GF-D8 (cell line): ENCODE measurements at places on chromosomes 13 and 19.

- DNase-seq, result no peak
Measured at GRCh38 chr13:89603187-89603586, 1744.3 kb upstream of the MIR17HG start.

DNA sequence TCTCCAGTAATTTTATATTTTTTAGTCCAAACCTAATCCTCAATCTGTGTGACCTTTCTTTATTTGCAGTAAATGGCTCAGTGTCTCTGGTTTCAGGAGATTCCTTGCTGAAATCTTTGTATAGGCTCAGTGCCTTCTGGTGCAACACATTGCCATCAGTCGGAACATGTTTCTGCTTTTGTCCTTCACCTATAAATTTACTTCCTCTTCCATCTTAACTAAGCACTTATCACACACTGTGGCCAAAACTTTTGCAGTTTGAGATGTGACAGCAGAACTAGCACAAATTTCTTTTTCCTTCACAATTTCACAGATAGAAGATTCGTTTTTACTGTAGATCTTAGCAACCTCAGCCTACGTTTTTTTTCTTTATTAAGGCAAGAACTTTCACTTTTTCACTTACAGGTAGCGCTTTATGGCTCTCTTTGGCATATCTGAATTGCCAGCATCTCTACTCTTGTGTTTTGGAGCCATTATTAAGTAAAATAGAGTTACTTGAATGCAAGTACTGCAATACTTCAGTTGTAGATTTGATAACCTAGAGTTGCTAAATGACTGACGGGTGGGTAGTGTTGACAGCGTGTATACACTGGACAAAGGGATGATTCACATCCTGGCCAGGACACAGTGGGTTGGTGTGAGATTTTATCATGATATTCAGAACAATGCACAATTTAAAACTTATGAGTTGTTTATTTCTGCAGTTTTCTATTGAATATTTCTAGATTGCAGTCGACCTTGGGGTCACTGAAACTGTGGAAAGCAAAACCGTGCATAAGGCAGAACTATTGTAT is 44.3 kb downstream of the NDFIP2 start:
- peak; percentile 90 for DNase-seq

DNA sequence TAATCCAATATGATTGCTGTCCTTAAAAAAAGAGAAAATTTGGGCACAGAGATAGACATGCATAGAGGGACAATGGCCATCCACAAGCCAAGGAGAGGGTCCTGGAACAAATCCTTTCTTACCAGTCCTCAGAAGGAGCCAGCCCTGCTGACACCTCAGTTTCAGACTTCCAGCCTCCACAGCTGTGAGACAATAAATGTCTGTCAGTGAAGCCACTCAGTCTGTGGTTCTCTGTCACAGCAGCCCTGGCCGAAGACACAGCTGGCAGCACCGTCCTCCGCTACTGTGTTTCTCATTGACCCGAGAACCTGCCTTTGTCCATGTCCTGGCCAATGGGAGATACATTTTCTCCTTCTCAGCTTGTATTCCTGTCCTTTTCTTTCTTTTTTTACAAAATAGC is 207.9 kb downstream of the TM9SF2 start:
- DNase-seq, result no peak

DNA sequence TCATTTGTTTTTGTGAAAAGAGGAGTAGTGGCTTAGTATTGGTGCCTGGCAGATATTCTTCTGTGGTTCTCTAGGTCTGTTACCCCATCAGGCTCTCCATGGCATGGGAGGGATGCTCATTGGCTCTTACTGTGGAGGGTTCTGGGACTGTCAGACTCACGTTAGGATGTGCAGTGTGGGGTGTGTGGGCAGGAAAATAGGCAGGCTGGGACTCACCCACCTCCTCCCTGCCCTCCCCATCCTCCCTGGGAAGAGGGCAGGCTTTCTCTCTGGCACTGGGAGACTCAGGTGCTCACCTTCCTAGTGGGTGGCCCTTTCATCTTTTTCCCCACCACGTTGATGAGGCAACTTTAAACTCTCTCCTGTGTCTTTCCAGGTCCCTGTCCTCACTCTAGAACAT is 44.2 kb downstream of the ZNF536 start:
- DNase-seq, result no peak

DNA sequence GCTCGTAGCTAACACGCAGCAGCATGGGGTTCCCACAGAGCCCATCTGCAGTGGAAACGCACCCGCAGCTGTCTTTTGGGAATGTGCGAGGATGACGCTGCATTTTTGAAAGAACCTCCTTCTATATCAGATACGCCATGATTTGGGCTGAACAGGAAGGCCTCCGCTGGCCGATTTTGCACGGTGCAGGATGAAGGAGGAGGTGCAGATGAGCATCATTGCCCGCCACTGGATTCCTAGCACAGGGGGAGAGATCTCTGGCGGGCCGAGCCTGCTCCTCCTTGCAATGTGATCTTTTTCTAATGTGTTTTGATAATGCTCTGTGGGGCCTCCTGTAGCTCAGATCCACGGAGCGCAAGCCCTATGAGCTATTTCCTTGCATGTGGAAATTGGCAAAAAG is 55.5 kb downstream of the EFNB2 start:
- DNase-seq, result no peak

- peak; percentile 55 for DNase-seq
Measured at GRCh38 chr19:54339646-54340358, 840 bp upstream of the LILRA4 start.

GRCh38 chr19:21603431-21604231 is 98.2 kb downstream of the ZNF429 start:
- DNase-seq, result peak; percentile 24

DNA sequence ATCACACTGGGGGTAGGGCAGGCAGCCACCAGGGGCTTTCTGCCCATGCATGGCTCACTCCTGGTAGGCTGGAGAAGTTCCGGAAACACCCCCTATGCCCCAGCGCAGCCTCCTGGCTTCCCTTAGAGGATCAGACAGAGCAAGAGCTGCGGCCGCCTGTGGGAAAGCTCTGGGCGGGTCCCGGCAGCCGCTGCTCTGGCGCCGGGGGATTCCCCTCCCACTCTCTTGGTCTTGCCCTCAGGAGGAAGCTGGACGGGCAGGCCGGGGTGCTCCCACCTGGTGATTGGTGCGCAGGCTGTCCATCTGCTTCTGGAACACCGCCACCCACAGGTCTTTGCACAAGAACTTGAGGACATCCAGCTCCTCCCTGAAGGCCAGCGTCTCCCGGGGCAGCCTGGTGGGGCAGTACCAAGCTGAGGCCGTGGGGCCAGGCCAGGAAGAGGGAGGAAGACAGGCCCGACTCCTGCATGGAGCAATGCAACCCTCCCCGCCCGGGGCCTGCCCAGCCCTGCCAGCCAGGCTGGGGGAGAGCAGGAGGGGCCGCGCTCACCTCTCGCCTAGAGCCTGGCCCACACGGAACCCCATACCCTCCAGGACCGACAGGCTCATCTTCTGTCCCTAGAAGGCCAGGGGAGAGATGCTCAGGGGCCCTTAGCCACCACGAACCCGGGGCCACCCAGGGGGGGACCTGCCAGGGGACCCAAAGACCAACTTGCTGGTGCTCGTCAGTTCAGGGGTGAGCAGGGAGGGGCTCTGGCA is 4.0 kb upstream of the NKPD1 start:
- peak; percentile 44 for DNase-seq
